ENCODE measurements at places on chromosomes 5 and 9.

- peak; percentile 80 for DNase-seq
Observed at GRCh38 chr9:76369583-76369982, 24.6 kb downstream of the RFK start.

GRCh38 chr5:91135475-91136248, 247.5 kb downstream of the ARRDC3 start:
- no peak for DNase-seq

GRCh38 chr5:36217988-36218387, 23.7 kb downstream of the NADK2 start:
- no peak for DNase-seq

- DNase-seq, result no peak
Observed at GRCh38 chr9:135968083-135968476, 6.9 kb upstream of the UBAC1 start.

DNA sequence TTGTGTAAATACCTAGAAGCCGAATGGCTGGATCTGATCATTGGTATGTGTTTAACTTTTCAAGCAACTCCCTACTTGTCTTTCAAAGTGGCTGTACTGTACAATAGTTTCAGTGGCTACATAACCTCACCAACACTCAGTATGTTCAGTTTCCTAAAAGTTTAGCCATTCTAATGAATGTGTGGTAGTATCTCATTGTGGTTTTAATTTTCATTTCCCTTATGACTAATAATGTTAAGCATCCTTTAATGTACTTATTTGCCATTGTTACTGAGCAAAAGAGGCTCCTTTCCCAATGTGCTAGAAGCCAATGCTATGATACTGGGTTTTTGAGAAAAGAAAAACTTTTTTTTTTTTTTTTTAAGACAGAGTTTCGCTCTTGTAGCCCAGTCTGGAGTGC, 27.8 kb upstream of the ALDOB start:
- DNase-seq, result peak; percentile 65

- DNase-seq, result no peak
Observed at GRCh38 chr5:131539251-131539650, 95.8 kb downstream of the RAPGEF6 start.

DNA sequence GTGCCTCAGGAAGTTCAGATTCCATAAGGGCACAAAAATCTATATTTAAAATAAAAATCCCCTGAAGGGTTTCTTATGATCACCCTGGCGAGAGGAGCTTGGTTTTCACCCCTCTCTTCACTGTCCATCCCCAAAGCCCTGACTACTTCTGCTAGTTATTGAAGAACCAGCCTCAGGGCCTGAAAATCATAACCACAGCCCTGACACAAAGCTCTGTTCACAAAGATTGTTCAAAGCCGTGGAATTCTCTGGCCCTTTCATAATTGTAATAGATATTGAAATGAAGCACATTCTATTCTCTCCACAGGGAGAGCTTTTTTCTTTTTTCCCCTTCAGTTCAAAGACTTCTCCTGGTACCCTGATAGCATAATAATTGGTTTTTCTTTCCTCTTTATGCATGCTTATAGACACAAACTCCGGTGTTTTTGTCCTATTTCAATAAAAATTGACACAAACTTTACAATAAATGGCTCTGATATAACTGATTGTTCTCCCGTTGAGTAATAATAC, 343.8 kb downstream of the CAAP1 start:
- no peak for DNase-seq

GRCh38 chr9:121261107-121261460, 6.9 kb upstream of the GSN start:
- no peak for DNase-seq

- no peak for DNase-seq
Observed at GRCh38 chr5:150731669-150732242, 27.1 kb downstream of the DCTN4 start.

DNA sequence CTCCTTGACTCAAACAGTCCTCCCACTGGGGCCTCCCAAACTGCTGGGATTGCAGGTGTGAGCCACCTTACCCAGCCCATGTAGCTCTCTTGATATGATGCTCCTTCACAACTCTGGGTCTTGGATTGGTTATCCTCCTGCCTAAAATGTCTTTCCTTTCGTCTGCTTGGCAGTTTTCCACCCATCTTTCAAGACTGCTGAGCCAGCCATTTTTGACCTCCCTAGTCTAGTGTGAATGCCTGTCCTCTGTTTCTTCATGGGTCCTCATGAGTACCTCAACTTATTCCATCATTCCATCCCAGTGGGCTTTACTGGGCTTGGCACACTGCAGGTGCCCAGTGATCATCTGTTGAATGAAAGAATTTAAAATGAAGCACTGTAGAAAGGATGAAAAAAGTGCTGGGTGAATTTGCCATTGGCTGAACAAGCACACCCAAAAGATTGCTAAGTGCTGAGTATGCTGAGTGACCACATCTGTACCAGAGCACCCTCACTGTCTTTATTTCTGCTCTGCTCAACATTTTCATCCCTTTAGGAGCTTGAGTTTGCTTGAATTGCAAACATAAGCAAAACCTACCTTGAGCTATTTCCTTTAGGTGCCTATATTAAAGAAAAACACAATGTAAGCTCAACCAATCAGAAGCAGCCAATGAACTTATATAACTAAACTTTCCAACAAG, 84.8 kb upstream of the FAM169A start:
- DNase-seq, result no peak

DNA sequence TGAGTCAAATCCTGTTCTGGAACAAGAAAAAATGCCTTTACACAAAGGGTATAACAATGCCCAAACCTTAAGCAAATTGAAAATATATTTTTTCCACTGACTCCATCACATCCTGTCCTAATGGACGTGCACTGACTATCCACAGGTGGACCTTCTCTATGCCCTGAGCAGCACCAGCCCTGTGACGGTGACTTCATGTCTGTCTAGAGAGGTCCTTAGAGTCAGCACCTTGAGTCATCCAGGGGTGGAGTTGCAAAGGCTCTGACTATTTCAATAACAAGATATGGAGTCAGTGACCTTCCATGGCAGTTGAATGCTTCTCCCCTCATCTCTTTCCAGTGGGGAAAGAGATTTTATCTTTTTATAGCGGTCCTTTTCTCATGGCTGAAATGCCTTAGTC, 78.0 kb downstream of the YIPF5 start:
- DNase-seq, result no peak

DNA sequence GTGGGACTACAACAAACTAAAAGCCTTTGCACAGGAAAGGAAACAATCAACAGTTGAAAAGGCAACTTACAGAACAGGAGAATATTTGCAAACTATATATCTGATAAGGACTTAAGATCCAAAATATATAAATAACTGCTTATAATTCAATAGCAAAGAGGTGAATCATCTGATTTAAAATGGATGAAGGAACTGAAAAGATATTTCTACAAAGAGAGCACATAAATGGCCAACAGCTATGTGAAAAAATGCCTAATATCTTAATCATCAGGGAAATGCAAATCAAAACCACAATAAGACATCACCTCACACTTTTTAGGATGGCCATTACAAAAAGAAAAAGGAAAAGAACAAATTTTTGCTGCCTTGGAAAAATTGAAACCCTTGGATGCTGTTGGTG, 100.4 kb downstream of the LURAP1L start:
- DNase-seq, result peak; percentile 74

DNA sequence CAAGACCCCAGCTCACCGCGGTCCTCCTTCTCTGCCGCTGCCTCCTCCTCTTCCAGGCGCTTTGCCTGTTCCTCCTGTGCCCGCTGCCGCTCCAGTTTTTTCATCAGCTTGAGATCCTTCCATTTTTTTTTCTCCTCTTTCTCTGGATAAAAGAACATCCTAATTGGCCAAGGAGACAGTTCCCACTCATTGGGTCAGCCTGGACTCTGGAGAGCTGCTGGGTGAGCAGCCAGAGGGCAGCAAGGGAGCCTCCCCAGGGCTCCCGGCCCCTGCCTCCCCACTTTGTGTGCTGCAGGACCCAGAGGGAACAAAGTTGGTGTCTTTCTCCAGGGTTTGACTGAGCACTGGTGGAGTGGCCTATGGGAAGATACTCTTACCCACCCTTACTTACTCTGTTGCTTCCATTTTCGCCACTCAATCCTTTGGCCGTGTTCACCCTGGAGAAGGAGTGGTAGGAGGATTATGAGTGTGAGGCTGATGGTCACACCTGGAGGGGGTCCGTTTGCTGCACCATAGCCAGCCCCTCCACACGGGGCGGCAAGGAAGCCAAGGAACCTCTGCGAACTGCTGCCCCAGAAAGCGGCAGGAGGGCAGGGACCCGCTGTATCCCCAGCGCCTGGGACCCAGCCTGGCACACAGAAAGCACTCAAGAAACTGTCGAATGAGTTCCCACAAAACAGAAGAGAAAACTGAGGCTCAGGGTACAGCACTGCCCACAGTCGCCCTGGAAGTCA, 708 bp downstream of the SPOUT1 start:
- no peak for DNase-seq

GRCh38 chr5:2537378-2538145, 213.9 kb downstream of the IRX2 start:
- DNase-seq, result peak; percentile 3

DNA sequence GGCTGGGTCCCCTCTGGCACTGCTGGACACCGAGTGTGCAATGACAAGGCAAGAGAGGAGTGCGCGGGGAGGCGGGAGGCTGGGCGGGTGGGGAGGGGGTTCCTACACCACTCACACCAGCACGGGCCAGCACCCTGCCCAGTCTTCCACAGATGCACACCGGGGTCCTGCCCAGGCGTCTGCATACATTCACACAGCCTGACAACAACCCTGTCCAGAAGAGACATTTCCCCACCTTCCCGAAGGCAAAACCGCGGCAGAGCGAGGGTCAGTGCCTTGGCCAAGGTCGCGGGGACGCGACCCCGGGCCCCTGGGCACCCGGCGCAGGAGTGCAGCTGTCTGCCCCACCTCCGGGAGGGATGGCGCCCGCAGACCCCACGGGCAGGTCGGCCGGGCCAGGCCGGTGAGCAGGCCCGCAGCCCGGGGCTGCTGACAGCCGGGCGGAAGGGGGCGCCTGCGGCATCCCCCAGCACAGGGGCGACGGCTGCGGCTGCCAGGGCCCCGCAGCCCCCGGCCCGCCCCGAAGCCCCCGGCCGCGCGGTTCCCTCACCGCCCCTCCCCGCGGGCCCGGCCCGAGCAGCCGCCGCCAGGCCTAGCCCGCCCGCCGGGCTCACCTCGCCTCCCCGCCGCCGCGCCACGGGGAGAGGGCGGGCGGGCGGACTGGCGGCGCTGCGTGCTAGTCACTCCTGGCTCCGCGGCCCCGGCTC, 496 bp downstream of the MAPK9 start:
- no peak for DNase-seq

DNA sequence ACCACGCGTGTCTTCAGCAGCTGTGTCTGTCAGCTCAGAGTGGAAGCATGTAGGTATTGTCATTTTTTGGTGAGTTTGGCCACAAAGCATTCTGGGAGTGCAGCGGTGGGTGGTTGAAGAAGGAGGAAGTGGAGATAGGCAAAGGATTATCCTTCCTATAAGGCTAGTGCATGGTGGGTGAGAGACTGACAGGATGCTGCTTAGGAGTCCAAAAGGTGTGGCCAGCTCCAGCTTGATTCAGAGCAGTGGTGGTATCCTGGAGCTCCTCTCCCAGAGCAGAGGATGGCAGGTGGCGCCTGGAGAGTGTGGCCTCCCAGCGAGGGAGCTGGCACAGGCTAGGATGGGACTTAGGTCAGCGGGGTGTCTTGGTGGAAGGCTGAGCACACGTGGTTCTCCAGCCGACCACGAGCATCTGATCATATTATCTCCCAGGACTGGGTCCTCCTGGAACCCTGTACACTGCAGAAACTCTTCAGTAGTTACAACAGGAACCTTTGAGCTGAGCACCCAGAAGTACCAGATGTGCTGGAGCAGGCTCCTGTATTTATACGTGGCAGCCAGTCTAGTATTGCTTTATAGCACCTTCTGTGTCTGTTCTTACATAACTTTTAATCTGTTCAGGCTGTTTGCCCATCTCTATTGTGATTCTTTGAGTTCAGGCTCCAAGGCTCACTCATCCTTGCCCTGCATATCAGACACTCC, 29.6 kb downstream of the MAML1 start:
- DNase-seq, result peak; percentile 58

GRCh38 chr5:59584858-59585846, 308.4 kb downstream of the PDE4D start:
- DNase-seq, result no peak

GRCh38 chr9:114774524-114774923, 31.3 kb downstream of the TNFSF15 start:
- DNase-seq, result no peak

- no peak for DNase-seq
Observed at GRCh38 chr5:119361594-119362125, 5.8 kb downstream of the TNFAIP8 start.

DNA sequence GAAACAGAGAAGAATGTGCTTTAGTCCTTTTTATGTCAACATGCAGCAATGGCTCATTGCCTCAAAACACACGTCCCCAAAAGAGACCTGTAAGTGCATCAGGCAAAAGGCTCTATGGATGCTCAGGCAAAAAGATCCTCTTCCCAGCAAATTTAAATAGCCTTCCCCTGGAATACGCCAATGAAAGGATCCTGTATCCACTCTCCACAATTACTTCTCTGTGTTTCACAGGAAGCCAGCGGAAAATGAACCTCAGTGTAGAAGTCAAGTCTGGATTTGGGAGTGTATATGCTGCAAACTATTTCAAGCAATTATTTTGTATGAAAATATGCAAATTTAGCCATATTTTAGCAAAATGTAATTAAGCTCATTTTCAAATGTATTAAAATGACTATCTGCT, 217.9 kb downstream of the EPB41L4A start:
- no peak for DNase-seq

DNA sequence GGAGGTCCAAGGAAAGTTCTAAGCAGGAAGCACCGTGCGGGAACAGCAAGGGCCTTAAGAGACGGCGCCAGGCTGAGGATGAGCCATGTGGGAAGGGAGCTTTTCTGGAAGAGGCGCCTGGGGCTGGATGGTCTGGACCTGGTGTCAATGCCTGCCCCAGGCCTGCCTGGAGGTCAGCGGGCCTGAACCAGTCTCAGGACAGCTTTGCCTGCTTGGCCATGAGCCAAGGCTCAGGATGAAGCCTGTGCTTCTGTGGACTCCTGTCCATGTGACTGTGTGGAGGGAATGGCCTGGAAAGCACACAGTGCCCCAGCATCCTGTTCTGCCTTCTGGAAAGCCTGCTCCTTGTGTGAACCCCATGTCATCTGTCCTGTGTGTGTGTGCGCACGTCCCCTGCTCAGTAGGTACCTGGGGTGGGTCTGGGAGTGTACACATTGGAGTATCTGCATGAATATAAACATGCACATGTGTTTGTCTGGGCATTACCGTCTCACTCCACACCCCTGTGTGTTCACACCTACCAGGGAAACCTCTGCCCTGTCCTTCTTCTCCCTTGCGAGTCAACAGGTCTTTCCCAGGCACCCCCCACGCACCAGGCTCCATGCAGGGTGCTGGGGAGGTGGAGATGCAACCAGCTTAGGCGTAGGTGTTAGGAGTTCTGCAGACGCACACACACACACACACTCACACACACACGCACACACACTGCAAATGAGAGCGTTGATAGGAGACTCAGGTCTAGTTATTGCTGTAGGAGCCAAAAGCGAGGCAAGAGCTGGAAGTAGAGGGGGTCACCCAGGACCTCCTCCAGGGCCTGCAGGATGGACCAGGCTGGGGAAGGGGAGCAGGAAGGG, 24.8 kb downstream of the DAB2IP start:
- DNase-seq, result no peak

DNA sequence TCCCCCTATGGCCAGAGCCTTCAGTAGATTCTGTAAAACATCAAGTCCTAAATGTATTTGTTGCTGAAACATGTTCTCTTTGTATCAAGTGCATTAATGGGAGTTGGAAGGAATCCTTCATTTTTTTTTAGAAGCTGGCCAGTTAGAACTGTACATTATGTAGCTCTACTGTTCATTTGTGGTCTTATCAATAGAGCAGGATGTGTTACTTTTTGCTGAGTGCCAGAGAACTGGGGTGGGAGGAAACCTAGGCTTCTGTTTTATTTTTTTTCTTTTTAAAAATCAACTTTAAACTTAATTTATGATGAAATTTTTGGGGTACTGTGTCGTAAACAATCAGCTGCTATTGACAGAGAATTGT, 5.1 kb downstream of the PIP5K1B start:
- no peak for DNase-seq

Measured in astrocyte (in vitro differentiated cells and primary cell).